NCI-H1092 (cell line): ENCODE measurements at places on chromosomes 5 and 9.

- DNase-seq: no peak
These were observed 73.9 kb downstream of the ATG10 start for GRCh38 chr5:82045554-82046275.

GRCh38 chr5:168670881-168671575 is 91.9 kb upstream of the PANK3 start:
- no peak for DNase-seq

DNA sequence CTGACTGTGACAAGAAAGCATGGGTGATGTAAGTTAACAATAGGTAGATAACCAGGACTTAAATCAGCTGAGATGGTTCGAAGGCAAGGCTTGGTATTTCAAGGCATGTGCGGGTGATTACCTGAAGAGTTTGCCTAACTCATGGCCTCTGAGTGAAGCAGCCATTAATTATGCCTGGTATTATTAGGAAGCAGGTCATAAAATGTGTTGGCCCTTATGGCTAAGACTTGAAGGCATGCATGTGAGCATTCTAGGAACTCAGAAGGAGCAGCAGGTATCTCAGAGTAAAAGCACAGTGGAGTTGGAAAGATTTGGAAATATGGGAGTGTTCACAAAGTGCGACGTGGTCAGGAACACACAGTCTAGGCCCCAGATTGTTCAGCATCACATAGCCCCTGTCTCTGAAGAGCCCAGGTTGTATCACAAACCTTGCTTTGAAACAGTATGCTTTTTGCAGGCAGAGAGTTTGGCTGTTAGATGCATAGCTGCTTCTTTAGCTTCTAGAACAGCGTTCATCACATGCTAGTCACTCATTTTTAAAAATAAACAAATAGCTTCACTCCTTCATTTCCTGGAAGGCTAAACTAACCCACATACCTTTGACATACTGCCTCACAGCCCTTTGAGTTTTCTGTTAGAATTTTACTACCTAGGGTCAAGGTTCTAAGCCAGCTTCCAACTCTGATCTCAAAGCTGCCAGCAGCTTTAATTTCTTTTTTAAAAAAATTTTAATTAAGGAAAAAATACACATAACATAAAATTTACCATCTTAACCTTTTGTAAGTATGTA is 2.1 kb downstream of the HEXB start:
- DNase-seq: no peak

DNA sequence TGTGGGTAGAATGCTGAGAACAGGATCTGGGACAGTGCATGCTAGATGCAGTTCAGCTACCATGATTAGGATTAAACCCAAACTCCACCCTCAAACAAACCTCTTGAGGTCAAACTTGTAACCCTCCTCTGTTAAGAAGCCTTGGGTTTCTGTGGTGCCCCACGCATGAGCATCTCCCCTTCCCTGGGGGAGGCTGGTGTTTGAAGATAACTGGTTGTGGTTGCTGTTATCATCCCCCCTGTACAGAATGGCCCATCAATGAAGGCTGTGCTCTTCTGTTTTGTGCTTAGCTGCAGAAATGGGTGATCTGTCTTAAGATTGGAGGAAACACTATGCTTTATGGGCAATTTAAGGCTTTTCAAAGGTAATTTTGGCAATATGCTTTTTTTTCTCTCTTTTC is 4.4 kb upstream of the DAB2IP start:
- no peak for DNase-seq

DNA sequence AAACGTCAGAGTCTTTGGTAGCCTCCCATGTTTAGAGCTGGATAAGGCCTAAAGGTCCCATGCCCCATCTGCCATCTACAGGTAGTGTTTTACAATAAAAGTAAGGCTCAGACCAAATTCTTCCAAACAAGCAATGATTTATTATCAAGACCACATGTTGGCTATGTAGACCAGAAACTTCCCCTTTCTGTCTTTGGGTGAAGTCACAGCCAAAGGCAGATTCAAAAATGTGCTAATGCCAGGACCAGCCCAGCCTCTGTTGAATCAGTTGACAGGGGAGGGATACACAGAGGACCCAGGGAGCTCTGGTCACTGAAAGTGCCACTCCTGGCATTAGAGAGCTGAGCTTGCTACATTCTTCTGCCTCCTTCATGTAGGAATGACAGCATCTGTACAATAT is 360.8 kb downstream of the NTRK2 start:
- no peak for DNase-seq

DNA sequence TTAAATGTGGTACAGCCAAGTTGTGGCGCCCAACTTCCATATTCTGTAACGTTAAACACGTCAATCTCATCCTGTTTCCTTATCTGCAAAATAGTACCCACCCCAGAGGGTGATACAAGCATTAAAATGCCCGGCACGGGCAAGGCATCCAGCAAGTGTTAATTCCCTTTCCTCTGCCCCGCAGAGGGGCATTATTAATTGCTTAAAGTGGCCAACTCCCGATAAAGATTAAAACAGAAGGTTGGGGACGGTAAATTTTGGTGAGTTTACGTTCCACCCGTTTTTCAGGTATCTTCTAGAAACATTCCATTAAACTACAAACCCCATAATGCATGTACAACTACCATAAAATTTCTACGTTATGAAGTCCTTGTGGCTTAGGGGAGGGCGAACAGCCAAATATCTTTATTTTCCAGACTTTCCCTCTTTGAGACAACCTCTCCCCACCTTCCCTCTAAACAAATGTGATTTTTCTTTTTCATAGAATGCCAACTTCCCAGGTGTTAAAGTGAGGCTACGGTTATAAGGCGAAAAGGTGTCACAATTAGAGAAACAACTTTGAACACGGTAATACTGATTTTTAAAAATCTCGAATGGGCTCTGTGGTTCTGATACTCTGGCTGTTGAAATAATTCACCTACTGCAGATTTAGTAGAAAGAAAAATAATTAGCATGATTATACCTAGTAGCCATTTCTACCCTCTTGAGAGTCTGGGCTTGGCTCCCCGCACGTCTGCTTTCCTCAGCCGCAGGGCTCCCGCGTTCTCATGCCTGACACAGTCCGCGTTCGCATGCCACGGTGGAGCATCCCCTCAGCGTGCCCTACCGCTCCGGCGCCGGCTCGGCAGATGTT is 1.2 kb upstream of the GPBP1 start:
- no peak for DNase-seq

GRCh38 chr5:156929366-156929948 is 33.6 kb downstream of the TIMD4 start:
- DNase-seq: no peak

DNA sequence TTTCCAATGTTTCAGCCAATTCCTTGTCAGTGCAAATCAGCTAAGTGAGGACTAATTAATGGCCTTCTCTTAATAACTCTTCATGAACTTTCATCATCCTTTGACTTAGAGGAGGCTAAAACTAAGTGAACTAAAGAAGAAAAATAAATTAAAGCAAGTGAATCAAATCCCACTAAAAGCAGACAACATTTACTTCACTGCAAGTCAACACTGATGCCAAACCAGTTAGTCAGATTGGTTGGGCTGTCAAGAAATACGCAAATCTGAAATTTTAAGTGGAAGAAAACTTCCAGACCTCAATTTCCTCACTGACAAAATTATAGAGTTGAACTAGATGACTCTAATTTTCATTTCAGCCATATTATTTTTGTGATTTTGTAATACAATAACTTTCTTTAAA is 137.2 kb upstream of the PRLR start:
- DNase-seq: no peak

GRCh38 chr5:93246090-93246855 is 334.7 kb downstream of the NR2F1-AS1 start:
- peak; percentile 34 for DNase-seq

- DNase-seq: no peak
These were observed 274.5 kb upstream of the PTGER4 start for GRCh38 chr5:40405230-40405629.

DNA sequence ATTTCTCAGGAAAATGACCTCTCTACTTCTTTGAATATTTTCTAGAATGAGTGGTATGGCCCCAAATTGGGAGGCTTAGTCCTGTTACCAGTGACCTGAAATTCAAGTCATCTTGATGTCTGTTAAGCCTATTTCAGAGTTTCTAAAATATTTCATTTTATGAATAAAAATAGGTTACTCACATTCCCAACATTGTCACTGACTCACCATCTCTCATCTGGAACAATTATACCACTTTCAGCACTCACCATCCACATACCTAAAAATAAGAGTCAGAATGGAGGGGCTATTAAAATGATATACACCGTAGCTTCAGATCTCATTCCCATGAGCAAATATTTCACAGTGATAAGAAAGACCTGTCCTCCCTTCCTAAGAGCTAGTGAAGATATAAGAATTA is 71.8 kb downstream of the KIAA1958 start:
- DNase-seq: no peak

DNA sequence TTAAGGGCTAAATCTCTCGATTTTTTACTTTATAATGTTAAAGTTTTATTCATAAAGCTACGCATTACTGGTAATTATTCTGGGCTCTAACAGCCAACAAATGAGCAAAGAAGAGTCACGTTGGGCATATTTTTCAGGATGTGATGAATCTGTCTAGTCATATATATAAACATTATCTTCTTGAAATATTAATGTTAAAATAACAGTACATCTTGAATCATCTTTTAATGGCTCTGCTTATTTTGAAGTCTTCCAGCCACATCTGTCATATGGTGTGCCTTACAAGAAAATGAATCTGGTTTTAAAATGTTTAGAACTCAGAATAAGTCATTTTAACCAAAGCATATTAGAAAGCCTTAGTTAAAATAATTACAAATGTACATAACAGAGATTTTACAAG is 96.9 kb downstream of the CWC27 start:
- no peak for DNase-seq

DNA sequence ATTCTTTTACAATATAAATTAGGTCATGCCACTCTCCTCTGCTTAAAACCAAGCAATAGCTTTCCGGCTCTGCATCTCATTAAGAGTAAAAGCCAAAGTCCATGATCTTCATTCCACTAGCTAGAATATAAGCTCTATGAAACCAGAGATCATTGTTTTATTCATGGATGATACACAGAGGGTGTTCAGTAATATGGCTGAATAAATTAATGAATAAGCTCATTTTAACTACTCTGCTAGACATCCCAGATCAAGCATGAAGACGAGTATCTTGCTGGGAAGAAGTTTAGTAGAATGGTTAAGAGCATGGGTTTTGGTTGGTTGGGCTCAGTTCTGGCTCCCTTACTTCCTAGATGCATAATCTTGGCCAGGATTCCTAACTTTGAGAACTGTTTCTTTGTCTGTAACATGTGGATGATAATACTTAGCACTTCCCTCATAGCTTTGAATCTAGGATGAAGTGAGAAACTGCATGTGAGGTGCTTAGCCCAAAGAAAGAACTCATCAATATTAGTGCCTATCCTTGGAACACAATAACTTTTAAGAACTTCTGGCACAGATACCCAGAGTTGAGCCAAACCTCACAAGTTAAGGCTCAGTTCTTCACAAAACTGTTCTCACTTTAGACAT is 106.8 kb downstream of the MSX2 start:
- no peak for DNase-seq

DNA sequence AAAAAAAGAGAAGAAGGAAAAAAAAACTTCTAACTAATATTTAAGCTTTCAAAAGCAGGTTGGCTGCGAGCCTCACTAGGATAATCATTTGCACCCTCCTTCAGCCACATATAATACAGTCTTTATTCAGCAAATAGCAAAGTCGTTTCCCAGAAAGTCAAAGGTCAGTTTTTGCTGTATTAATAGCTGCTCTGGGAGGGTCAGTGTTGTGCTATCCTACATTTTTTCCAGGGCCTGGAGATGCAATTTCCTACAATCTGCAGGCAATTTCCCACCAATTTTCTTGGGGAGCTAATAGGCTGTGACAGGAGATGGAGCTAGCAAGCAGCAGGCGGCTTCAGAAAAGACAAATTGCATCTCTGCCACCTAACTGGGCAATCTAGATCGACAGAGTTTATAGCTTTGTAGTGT is 136.8 kb downstream of the TLE1 start:
- no peak for DNase-seq

- no peak for DNase-seq
These were observed 615.0 kb upstream of the RIOK2 start for GRCh38 chr5:97797994-97798451.

- DNase-seq: peak; percentile 18
These were observed 155.8 kb upstream of the SMIM23 start for GRCh38 chr5:171629628-171630349.

DNA sequence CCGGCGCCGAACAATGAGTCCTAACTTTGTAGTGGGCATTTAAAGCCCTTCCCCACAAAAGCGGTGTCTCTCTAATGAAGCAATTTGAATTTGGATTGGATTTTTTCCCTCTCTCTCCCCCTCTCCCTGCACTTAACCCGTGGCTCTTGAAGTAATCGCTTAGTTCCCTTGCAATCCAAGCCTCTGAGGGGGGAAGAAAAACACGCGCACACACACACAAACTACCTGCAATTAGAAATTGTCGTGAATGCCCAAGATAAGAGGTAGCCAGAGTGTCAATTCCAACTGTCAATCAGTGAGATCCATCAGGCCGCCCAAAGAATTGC is 1.2 kb downstream of the LHX6 start:
- DNase-seq: no peak

DNA sequence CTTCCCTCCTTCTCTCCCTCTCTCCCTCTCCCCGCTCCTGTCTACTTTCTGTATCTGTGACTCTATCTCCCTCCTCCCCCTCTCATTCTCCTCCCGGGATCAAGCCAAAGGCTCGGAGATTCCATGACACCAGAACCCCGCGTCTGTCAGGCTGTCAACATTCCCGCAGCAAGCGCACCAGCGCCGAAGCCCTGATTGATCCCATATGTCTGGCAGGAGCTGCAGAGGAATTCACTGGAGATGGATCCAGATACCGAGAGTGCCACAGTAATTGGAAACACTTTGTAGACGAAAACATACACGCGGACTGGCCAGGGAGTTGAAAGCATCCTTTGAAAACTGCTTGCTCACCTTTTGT is 300 bp upstream of the SVEP1 start:
- DNase-seq: no peak

- no peak for DNase-seq
These were observed 112.1 kb downstream of the BASP1 start for GRCh38 chr5:17329571-17329970.

- DNase-seq: peak; percentile 55
These were observed 66.6 kb upstream of the STXBP1 start for GRCh38 chr9:127545196-127546124.

GRCh38 chr9:111463048-111463447 is 21.1 kb downstream of the ECPAS start:
- no peak for DNase-seq

DNA sequence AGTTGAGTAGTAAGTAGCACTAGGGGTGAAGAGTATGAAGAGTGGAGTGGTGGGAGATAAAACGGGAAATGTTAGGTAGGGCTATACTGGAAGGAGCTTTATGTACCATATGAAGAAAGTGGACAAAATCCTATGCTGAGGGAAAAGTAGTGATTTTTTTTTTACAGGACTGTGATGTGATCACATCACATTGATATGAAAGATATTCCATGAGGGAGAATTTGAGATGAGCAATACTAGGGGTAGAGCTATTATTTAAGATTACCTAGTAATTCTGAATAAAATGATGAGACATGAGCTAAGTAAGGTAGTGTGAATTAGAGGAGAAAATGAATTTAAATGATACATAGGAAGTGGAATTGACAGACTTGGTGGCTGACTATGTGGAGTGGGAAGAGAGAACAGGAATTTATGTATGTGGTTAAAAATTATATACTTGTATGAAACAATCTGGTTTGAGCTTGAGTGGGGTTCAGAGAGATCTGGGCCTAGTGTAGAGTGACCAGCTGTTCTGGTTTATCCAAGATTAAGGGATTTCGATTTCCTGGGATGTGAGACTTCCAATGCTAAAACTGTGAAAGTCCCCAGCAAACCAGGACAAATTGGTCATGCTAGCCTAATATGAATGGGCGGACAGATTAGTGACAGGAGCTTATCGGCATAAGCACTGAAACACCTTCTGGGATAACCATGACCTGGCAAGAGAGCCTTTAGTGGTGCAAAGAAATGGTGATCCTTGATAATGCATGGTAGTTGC is 29.3 kb upstream of the STOM start:
- no peak for DNase-seq
